ENCODE measurements at places on chromosomes 6 and 20.

DNA sequence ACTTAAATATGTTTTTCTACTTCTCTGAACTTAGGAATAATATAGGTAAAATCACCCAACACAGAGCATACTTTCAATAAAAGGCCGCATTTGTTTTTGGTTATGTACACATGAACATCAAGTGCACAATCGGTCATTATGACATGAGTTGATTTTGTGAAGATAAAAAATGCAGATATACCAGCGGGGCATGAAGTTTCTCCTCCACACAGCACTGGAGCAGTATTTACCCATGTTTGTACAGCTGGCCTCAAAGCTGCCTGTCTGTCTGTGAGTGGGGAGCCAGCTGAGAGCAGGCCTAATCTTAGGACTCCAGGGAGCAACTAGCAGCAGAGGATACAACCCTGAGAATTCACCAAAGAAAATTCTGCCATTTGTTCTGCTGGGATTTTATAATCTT is 206.5 kb downstream of the TPBG start:
- no peak for DNase-seq

GRCh38 chr20:51928931-51929330 is 126.6 kb upstream of the SALL4 start:
- no peak for DNase-seq

DNA sequence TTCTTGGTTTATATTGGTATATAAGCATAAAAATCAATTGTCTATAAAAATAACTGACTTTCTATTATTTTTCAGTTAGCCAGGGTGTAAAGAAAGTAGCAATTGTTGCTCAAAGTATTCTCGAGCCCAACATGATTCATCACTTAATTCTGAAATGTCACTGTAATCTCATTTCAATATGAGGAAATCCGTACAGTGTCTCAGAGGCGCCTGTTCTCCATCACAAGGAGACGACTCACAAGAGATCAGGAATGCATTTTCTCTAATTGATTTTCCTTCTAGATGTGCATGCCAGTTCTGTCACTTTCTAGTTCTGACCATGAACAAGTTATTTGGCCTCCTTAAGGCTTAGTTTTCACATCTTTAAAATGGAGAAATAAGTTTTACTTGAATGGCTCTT is 753.1 kb downstream of the MAFB start:
- no peak for DNase-seq

DNA sequence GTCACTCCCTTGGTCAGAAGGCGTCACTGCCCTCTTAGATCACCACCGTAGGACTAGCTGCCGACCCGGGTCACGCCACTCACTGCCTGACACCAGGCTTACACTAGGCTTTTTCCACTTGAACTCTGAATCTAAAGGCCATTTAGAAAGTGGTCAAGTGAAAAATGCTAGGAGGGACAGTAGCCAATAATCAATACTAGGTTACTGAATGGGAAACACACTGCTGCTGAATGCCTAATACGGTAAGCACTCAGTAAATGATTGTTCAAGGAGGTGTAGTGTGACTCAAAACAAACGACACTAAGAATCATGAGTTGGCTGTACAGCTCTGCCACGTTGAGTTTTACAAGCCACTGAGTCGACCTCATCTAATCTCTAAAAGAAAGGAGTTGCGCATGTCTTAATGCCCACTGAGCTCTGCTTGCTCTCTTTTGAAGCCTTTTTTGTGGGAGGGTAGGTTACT is 760 bp upstream of the IBTK start:
- no peak for DNase-seq

DNA sequence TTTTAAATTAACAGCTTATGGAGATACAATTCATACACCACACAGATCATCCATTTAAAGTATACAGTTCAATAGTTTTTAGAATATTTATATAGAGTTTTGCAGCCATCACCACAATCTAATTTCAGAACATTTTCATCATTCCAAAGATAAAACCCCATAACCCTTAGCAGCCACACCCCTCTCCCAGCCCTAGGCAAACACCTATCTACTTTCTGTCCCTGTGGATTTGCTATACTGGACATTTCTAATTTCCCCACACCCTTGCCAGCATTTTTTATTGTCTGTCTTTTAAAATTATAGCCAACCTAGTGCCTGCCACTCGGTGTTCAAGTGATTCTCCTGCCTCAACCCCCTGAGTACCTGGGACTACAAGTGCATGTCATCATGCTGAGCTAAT is 23.0 kb upstream of the AKAP7 start:
- no peak for DNase-seq

DNA sequence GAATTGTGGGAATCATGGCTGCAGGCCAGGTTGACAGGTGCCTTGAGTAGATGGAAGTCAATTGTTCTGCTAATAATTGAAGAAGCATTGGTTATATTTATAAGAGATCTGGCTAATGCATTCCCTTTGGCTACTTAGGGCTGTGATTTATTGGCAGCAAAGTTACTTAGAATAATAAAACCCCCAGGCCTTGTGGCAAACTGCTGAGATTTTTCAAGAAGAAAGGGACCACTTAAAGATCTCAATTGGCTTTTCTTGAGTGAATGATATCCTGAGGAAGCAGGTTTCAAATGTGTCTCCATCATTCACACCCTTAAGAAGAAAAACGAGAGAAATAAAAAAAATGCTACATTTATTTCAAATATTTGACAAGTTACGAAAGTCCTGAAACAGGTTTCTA is 27.4 kb downstream of the DDO start:
- DNase-seq: no peak

DNA sequence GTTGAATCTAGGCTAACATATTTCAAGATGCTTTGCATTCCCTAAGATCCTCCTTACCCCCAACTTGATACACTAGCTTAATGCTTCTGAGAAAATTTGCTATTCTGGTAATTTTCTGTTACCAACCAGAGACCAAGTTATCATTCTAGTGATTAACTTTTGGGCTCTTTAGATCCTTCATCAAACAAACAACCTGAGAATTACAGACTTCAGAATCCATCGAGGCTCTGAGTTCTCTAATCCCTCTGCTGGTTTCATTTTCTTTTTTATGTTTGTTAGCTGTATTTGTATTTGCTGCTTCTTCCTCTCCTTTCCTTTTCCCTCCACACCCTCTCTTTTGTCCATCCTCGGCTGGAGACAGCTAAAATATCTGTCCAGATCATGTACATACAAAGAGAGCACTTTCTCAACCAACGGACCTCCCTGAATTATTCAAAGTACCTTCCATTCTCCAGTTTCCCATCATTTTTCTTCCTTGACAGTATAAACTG is 98.7 kb upstream of the RIPOR2 start:
- DNase-seq: no peak

- no peak for DNase-seq
Observed at GRCh38 chr6:111523484-111524167, 40.6 kb upstream of the REV3L start.

GRCh38 chr6:110557199-110557598 is 80.8 kb upstream of the SLC22A16 start:
- DNase-seq: no peak

- no peak for DNase-seq
Observed at GRCh38 chr20:42901689-42902440, 287.8 kb downstream of the PTPRT start.

GRCh38 chr6:51147756-51148155 is 329.1 kb downstream of the TFAP2B start:
- no peak for DNase-seq

- no peak for DNase-seq
Observed at GRCh38 chr20:51420111-51420510, 122.4 kb downstream of the NFATC2 start.

DNA sequence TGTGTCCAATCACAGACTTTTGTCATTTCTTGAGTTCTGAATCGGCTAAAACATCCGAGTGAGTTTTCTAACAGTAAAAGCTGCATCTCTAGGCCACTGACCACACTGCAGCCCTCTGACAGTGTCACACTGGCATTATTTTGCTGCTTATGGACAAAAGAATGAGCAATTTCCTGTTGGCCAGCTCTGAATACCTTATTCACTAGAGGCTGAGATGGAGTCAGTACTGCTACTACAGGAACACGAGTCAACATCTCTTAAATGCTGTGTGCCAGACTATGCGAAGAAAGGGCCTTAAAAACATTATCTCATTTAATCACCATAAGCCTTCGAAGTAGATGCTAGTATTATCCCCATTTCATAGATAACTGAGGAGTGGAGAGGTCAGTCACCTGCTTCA is 42.5 kb upstream of the IPCEF1 start:
- DNase-seq: no peak

DNA sequence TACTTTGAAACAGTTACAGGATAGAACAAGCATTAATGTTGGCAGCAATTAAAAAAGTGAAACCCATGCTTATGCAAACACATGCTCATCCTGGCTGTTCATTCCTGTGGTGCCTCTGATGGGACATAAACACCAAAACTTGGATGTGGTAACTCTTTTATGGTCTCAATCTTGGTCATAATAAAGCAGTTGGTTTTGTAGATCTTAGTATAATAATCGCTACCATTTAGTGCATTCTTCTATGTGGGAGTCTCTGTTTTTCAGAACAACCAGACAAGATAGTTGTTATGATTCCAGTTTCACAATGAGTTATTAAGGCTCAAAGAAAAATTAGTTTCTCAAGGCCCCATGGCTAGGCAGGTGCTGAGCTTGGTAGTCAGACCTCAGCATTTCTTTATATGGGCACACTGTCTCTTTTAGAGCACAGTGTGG is 184.0 kb downstream of the UTRN start:
- DNase-seq: no peak

- no peak for DNase-seq
Observed at GRCh38 chr20:38108986-38109541, 56.0 kb downstream of the TGM2 start.

DNA sequence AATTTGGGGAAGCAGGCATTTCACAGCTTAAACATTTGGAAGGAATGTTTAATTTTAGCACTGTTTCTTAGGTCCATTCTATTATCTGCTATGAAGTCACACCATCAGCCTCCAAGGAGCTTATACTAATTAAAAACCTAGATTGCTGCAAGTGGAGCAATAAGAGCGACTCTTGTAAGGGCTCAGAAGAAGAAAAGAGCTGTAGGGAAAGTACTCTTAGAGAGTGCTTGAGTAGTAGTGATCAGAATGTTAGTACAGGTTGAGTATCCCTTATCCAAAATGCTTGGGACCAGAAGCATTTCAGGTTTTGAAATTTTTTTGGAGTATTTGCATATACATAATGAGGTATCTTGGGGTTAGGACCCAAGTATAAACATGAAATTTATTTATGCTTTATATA is 285.3 kb downstream of the UBE3D start:
- no peak for DNase-seq

DNA sequence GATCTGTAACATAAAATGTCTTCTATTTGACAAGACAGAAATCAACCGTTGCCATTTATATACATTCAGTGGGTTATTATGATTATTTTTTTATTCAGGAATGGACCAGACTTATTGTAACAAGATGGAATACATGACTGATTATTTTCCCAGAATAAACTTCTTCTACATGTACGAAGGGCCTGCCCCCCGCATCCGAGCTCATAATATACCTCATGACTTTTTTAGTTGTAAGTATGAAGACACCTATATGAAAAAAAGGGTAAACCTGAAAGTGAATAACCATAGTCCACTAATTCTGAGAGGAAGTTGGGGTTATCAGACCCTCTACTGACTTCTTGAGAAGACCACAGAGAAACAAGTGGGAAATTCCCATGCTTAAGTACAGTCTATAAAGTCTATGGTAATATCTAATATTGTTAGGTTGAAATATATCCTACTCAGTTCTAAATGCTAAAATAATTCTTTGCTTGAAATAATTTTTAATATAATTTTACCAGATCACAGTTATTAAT is 15.9 kb downstream of the OR2A4 start:
- no peak for DNase-seq
